Stimulated activated CD4-positive, alpha-beta T cell treated with anti-CD3 and anti-CD28 coated beads, Interleukin-15, amount 100 ng/mL, for 24 hours (primary cell): ENCODE measurements at places on chromosomes 5 and 9.

GRCh38 chr9:15469406-15469805 is 41.4 kb downstream of the PSIP1 start:
- DNase-seq: no peak

GRCh38 chr5:19196631-19197030 is 791.4 kb downstream of the CDH18 start:
- DNase-seq: no peak

- peak; percentile 2 for DNase-seq
These were observed 281.2 kb upstream of the RGMB start for GRCh38 chr5:98492258-98492657.

DNA sequence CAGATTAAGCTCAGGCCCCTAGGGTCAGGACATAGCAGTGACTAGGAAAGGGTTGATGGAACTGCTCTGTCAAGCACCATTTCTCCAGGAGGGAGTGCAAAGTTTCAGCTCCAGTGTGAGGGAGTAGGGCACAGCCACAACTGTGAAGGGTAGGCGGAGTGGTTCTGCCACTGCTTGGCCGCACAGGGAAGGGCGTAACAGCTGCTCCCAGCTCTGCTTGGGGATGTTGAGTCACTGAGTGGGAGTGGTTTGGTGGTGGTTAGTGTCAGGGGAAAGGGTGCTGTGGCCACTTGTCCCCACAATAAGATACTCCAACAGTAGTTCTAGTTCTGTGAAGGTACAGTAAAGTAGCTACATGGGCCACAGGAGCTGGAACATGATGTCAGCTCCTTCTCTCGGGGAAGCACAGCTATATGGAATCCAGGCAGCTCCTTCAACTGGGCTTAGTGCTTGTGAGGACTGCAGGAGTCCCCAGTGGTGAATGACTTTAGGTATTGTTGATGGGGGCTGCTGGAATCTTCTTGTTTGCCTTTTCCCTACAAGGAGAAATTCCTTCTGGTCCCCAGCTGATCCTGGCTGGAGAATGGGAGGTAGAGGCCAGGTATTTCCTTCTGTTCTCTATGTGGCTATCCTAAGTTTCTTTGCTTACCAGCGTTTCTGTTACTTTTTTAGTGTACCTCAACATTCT is 314.5 kb downstream of the SPATA31D1 start:
- no peak for DNase-seq

- DNase-seq: no peak
These were observed 63.3 kb downstream of the CWC27 start for GRCh38 chr5:64831996-64832395.

DNA sequence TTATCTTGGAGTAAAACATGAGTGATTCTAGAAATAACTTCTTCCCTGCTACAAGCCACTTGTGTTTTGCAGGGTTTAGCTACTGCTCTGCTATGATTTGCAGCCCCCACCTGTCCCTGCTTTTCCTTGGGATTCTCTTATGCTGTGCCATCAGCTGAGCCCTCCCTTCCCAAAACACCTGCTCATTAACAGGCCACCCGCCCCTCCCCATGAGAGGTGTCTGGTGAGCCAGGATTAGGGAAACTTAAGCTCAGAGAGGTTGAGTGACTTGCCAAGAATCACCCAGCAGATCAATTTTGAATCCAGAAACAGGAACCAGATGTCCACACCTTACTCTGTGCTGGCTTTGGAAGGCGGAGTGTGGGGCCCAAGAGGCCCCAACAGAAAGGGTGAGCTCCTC is 111.7 kb upstream of the CXCL14 start:
- no peak for DNase-seq

DNA sequence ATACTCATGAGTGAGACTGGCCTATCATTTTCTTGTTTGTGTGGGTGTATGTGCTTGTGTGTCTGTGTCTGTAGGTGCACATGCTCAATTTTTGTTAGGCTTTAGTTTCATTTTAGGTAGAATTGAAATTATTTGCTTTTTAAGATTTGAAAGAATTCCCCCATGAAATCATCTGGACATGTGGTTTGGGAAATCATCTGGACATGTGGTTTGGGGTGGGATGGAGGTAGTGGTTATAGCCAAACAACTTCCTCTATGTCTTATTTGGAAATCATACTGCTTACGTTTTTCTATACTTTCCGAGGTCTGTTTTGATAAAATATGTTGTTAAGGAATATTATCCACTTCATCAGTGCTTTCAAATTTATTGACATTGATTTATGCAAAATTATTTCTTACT is 485.4 kb upstream of the CLINT1 start:
- no peak for DNase-seq

DNA sequence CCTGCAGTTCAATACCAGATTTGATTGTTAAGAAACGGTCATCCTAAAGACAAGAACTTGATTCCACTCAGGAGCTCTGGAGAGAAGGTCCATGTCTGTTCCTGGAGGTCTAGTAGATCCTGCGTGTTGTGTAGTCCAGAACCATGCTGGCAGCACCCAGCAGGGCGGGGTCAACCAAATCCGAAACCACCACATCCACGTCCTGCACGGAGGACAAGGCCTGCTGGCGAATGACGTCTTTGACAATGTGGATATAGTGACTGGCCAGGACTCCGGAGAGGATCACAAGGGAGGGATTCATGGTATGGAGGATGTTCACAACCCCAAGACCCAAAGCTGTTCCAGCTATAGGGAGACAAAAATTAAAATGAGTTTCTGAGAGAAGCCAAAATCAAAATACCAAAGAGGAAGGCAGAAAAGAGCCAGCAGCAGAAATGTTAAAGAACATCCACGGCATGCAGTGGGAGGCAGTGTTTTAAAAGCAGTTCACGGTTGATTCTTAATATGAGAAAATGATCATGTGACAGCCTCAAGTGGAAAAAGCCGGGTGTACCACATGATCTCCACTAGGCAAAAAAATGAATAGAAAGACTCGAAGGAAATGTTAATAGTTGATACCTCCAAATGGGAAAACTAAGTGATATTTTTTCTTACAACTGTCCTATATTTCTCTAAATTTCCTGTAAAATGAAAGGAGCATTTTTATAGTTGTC is 26.7 kb downstream of the CLTA start:
- DNase-seq: no peak

DNA sequence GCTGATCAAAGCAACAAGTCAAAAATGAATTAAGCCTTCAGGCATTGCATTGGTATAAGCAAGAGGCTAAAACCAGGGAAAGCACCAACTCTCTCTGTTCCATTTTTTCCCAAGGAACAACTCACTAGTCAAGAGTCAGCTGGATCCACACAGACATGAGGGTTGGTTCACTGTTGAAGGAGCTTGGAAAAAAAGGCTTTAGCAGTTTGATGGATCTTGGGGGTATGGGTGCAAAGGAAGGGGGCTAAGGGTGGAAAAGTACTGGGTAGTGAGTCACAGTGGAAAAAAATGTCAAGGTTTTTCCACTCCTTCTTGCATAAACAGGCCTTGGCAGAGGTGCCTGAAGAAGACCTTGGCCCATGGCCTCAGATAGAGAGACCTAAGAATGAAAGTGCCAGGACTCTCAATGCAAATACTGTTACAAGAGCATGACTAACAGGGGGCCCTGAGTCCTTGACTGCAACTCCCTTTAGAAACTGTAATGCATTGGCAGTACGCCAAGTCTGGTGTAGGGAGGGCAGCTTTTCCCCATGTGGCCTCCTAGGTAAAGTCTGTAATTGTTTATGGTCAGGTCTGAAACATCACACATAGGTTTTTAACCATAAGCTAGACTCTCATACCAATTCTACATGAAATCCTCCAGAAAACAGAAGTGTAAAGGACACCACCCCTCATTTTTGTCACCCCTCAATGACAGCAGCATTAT is 23.7 kb downstream of the ACTL7A start:
- DNase-seq: peak; percentile 74

- DNase-seq: no peak
These were observed 2.7 kb downstream of the PRDM12 start for GRCh38 chr9:130667120-130667435.

DNA sequence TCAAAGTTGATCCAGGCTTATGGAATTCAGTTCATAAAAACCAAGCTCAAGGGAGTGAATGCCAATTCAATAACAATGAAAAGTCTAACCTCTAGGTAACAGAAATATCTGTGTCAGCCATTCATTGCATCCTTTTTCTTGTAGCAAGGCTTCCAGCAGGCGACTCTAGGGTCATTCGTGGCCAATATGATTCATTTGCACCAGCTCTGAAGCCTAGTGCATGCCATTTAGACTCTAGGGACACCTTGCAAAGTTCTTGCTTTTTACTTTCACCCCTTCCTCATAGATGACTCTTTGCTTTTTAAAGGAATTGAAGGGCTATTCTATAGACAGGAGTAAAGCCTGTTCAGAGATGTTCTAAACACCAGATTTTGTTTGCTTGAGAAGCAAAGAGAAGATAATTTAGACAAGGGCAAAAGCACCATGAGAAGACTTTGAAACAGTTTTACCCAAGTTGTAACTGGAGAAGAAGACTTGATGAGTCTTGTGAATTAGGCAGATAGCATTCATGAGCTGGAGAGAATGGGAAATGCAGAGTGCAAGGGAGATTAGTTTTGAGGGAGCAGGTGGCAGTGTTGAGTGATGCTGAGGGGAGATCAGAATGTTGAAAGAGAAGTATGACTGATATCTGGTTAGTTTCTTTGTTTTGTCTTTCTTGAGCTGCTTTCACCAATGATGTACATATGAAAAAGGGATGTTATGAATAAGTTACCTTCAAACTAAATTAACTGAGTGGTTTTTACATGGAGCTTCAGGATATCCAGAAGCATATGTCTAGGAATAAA is 94.5 kb downstream of the F2RL2 start:
- no peak for DNase-seq

DNA sequence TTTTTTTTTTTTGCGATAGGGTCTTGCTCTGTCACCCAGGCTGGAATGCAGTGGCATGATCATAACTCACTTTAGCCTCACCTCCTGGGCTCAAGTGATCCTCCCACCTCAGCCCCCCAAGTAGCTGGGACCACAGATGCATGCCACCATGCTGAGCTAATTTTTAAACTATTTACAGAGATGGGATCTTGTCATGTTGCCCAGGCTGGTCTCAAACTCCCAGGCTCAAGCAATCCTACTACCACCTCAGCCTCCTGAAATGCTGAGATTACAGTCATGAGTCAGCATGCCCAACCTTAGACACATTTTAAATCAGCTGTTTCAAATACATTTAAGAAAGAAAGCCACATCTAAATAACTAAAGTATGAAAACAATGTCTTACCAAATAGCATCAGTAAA is 439.0 kb downstream of the EBF1 start:
- no peak for DNase-seq

GRCh38 chr9:81445331-81445921 is 243.9 kb downstream of the TLE1 start:
- DNase-seq: no peak

GRCh38 chr9:110509792-110510191 is 69.7 kb downstream of the SVEP1 start:
- no peak for DNase-seq

DNA sequence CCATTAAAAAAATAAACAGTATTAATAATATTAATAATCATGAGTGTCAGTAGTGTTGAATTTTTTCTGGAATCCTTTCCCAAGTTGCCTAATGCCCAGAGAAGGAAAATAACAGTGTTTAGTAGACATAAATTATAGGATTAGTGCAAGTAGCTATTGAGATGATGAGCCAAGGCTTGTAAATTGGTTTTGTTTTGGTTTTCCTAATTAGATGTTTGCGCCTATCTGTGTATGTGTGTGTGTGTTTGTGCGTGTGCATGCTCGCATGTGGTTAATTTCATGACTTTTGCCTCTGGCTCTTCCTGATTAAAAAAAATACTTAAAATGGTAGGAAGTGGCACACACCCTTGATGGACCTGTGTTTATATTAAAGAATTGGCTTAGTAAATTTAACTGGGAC is 55.4 kb downstream of the FXN start:
- DNase-seq: no peak

DNA sequence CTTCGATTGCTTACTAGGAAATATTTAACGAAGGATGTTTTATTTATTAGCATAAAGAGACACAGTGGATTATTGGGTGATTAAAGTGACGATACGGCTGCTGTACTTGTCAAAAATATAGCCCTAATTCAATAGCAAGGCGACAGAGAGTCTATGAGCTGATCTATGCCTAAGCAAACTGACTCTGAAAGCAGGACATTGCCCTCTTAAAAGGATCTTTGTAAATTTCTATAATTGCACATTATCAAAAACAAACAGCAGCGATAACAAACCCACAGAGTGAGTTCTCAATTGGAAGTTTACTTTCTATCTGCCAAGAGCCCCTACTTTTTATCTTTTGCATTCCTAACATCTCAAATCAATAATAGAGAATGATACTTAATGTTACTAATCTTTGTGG is 31.4 kb downstream of the TLX3 start:
- no peak for DNase-seq

DNA sequence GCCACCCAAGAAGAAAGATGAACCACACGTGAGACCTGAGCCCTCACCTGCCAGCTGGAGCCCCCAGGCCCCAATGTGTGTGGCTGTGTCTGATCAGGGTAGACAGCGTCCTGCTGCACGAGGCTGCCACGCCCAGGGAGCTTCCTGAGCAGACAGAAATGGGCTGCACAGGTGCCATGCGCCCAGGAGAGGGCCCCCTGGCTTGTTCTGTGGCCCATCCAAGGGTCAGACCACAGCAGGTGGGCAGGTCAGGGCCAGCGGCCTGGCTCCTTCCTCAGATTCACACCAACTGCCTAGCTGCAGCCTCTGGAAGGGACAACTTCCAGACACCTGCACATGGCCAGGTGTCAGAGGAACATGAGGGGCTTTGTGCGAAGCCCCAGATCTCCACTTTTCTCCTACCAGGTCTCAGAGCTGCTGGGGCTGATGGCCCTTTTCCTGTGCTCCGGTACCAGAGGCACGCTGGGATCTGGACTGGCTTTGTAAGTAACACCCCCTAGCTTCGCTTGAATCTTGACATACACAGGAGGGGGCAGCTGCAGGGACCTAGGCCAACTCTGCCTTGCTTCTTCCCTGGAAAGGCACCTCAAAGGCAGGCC is 10.8 kb downstream of the SARDH start:
- DNase-seq: no peak

DNA sequence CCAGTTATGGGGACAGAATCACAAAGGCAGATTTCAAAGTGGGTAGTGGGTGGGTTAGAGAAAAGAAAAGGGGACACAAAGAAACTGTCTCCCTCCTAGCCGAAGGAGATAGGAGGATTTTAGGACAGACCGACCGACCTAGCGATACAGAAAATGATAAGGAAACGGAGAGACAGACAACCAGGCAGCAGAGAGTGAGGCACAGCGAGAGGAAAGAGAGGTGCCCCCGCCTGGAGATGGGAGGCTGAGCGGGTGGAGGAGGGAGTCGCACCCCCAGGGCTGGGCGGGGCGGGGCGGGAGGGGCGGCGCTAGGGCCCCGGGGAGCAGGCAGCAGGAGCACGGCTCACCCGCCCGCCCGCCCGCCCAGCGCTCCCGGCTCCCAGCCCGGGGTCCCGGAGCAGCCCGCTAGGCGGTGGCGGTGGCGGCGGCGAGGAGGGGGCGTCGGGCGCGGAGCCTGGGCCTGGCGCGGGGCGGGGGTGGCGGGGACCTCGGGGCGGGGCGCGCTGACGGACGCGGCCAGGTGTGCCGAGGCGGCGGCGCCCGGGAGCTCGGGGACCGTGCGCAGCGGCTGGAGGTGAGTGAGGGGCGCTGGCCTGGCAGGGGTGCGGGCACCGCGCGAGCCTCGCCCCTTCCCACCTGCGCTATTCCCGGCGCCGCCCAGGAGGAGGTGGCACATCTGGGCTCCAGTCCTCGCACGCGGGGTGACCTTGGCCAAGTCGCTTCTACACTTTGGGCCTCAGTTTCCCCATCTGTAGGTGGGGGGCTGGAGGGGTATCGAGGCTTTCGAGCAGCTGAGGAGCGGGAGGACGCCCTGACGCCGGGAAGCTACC is 15.9 kb upstream of the SYNPO start:
- peak; percentile 49 for DNase-seq
